ENCODE measurements at places on chromosomes 5 and 9.

DNA sequence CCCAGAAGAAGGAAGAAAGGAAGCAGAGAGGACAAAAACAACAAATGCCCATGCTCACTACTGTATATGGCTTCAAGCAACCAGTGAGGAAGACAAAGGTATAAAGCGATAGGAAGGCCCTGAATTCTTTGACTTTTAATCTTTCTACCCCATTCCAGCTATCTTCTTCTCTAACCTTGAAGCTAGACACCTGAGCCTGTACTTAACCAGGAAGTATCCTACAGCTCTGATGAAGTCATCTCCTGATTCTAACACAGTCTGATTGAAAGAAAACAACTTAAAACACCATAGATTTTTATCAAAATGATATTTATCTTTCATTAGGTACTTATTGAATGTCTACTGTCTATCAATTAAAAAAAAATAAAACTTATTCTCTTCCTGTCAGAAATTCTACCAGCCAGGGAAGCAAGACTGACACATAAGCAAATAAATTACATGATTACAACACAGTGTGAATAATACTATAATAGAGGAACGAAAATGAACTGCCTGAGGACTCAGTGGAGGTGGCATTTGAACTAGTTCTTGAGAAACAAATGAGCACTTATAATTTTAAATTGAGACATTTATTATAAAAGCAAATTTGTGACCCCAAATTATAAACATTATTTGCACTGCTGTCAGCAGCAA is 123.3 kb upstream of the ELL2 start:
- DNase-seq, result no peak

DNA sequence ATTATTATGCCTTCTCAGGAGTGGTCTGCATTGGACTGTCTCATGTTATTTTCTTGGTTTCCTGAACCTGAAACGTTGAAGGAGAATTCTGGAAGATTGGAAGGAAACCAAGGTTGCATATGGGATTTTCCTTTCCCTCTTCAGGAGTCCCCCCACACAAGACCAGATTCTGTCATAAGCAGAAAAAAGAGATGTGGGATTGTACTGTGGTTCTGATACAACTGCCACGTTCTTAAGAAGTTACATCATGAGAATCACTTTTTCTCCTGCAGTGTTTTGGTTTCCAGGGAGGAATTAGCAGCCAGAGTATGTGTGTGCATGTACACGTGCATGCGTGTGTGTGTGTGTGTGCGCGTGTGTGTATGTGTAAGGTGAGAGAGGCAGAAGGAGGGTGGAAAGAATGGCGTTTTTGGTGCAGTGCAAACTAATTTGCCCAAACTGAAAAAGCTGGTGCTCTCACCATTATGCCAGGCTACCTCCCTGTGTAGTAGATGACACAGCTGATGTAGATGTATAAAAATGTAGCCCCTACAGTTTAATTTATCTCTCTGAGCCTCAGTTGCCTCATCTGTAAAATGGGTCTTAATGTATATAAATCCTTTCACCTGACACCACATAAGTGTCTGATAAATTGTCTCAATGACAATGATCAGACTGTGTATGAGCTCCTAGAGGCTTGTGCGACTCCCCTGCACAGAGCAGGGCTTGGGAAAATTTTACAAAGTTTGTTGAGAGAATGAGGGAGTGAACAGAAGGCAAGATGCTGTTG is 38.6 kb downstream of the RALGPS1 start:
- no peak for DNase-seq

DNA sequence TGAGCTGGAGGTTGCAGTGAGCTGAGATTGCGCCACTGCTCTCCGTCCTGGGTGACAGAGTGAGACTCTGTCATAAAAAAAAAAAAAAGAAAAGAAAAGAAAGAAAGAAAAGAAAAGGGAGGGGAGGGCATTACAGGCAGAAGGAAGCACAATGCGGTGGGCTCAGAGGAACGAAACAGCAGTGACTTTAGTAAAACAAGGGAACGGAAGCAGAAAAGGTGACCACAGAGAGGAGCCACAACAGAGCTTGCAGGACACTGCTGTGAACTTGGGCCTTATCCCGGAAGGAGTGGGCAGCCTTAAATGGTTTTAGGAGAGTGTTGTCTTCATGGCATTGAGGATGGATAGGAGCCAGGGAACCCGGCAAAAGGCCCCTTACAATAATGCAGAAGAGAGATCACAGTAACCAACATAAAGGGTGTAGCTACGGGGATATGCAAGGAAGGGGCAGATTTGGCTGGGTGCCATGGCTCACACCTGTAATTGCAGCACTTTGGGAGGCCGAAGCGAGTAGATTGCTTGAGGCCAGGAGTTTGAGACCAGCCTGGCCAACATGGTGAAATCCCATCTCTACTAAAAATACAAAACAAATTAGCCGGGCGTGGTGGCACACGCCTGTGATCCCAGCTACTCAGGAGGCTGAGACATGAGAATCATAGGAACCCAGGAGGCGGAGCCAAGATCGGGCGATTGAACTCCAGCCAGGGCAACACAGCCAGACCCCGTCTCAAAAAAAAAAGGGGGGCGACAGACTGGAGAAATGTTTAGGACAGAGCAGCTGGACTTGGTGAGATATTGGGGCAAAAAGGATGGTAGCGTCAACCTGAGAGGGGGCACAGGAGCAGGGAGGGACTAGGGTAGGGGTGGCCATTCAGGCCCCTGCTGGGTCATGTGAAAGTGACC is 83.9 kb upstream of the ZBTB43 start:
- DNase-seq, result no peak

- no peak for DNase-seq
These were observed 263.1 kb upstream of the RGMB start for GRCh38 chr5:98510143-98510985.

DNA sequence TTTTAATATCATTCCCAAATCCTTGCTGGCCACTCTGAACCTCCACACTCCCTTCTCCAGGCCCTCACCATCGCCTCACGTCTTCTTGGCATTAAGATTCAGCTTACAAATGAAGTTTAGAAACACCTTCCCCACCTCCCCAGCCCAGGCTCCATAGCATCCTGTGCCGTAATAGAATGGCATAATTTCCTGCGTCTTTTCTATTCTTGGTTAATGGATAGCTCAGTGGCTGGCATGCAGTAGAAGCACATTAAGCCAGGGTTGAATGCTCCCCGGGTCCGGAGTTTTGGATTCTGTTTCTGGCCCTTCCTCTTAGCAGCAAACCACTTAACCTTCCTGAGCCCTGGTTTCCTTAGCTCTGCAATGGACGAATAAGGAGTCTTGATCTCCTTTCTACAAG is 13.8 kb downstream of the WWC1 start:
- no peak for DNase-seq

All from stimulated activated effector memory CD8-positive, alpha-beta T cell treated with anti-CD3 and anti-CD28 coated beads, Interleukin-12 subunit alpha, Interleukin-12 subunit beta, amount 100 ng/mL, for 72 hours (primary cell).